ENCODE measurements at places on chromosomes 4 and X.
A peak's percentile ranks its signal among the peaks of the same experiment; 100 is the strongest.

- no peak for DNase-seq
These were observed 49.3 kb downstream of the C4orf33 start for GRCh38 chr4:129145222-129145730.

DNA sequence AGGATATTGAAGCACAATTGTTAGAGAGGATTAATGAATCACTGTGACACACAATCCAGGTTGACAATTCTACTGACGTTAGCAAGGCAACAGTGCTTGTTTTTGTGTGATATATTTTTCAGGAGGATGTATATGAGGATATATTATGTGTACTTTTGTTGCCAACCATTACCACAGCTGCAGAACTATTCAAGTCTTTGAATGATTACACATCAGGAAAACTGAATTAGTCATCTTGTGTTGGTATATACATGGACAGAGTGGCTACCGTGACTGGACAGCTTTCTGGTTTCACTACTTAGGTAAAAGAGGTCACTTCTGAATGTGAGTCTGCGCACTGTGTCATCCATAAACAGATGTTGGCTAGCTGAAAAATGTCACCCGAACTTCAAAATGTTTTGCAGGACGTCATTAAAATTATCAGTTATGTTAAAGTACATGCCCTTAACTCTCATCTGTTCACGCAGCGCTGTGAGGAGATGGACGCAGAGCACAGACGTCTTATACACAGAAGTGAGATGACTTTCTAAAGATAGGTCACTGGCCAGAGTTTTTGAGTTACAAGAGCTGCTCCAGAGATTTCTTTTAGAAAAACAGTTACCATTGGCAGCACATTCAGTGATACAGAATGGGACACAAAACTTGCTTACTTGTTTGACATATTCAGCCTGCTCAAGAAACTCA lies 69.0 kb downstream of the MRPL1 start:
- DNase-seq, result no peak

DNA sequence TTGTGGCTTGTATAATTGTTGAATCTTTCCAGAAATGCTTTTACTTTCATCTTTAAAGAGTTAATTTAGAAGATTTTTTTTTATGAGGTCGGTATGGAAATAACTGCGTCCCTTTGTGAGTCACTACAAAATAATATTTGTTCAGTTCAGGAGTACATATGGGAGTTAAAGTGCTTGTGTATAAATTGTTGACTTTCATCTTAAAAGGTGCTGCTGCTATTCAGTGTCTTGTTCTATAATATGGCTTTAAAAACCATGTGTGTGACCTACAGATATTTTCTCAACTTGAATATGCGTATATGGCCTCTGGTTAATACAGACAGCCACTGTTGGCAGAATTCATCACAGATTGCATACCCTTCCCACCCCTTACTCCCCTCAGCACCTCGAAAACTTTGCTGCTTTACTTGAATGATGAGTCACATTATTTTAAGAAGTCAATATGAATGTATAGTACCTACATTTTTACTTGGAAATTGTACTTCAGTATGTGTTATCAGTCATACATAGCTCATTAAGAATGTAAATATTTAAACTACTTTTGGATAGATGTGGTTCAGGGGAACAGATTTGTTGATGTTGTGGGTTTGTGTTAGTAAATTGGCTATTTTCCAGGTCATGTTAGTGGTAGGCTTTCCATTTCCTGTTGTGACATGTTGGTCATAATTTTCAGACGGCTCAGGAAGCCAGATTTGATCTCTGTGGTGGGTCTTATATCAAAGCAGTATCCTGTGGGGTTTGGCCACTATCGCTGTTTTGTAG lies 1.5 kb downstream of the CLCN3 start:
- no peak for DNase-seq

DNA sequence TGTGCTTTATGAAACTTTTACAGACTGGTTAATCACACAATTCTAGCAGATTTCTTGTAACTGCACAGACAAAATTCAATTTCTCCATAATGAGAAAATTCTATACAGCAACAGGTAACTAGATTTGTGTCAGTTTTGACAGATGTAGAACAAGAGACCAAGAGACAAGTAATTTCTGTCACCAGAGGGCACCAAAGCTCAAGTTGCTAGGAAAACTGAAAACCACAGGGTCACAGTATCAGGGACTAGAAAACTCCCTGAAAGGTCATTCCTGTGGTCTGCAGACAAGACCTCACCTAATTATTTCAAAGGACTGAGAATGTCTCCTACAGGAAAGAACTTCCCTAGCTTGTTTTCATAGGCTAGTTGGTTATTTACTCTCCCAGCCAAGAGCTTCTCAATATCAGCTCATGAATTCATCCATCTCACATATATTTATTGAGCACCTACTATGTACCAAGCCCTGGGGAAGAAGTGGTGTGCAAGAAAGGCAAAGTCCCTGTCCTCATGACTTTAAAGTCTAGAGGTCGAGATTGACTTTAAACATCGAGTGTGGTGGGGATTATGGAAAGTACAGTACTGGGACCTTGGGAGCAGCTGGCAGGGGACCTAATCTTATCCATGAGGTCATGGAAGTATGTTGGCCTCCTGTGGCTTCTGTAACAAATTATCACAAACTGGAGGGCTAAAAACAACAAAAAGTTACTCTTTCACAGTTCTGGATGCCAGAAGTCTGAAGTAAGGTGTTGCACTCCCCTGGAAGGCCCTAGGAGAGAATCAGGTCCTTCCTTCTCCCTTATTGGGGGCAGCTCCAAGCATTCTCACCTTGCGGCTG lies 47.8 kb upstream of the SETD7 start:
- no peak for DNase-seq

DNA sequence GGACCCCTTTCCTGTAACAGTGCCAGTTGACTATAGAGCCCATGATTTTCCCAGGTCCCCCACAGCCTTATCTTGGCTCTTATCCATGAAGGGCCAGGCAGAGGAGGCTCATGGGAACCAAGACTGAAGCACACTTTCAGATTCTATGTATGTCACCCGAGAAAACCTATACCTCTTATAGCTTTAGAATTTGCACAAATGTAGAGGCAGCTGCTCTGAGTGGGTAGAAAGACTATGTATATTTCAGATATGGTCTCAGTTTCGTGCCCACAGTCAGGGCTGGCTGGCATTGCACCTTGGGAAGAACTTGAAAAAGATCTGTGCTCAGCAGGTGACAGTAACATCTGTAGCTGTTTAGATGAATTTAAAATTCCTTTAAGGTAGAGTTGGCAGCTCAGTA lies 8.3 kb upstream of the LNX1 start:
- DNase-seq, result no peak

DNA sequence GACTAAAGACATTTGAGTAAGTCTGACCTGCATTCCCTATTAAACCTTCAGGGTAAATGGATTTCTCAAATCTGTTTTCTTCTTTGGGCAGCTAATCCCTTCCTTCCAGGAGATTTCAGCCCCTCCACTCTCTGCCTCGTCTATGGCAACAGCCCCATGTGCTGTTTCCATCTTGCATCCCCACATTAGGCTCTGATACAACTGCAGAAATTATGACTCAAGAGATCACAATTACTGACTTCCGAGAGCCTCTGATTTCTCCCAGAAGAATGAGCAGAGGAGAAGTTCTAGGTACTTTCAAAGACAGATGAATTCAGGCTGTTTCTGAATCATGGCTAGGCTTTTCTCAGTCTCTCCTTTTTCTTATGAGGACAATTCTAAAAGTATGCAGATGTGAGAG lies 38.7 kb downstream of the RAI2 start:
- DNase-seq, result no peak

- DNase-seq, result no peak
These were observed 135.8 kb downstream of the IL15 start for GRCh38 chr4:141771889-141772830.

- no peak for DNase-seq
These were observed 68.7 kb upstream of the TAB3 start for GRCh38 chrX:30957753-30958152.

GRCh38 chr4:80926891-80927290 lies 103.6 kb upstream of the BMP3 start:
- no peak for DNase-seq

GRCh38 chrX:135707880-135708279 lies 5.6 kb upstream of the CT45A1 start:
- DNase-seq, result peak; percentile 42

GRCh38 chrX:71622576-71623450 lies 4.5 kb upstream of the CXCR3 start:
- DNase-seq, result peak; percentile 43

GRCh38 chrX:22760513-22761057 lies 239.2 kb upstream of the DDX53 start:
- no peak for DNase-seq

- DNase-seq, result no peak
These were observed 51.3 kb downstream of the RTL9 start for GRCh38 chrX:110409925-110410324.

- DNase-seq, result no peak
These were observed 84.4 kb upstream of the PHOX2B start for GRCh38 chr4:41832961-41833360.

DNA sequence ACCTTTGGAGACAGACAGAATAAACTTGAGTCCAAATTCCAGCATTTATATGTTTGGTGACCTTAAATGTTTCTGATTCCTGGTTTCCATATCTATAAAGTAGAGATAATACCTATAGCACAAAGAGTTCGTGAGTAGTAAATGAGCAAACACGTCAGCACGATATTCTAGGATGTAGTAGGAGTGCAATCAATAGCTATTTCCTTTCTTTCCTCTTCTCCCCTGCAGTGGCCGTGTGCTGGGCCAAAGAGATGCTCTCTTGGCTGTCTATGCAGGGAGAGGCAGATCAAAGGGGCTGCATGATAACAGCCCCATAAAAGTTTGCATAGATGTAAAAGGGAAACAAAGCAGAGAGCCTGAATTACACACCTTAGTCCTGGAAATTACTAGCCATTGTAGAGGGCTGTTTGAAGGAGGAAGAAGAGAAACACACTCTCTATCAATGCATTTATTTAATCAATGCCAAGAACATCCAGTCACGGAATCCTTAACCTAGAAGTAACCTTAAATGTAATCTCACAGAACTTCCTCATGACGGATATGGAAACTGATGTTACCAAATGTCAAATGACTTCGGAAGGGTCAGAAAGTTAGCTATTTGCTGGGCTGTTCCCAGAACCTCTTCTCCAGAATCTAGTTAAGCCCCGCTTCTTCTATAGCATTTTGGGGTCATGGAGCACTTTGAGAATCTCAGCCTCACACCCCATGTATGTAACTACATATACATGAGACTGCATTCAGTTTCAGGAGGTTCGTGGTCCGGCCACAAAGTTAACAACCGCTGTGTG lies 35.5 kb upstream of the PLAC8 start:
- DNase-seq, result no peak

DNA sequence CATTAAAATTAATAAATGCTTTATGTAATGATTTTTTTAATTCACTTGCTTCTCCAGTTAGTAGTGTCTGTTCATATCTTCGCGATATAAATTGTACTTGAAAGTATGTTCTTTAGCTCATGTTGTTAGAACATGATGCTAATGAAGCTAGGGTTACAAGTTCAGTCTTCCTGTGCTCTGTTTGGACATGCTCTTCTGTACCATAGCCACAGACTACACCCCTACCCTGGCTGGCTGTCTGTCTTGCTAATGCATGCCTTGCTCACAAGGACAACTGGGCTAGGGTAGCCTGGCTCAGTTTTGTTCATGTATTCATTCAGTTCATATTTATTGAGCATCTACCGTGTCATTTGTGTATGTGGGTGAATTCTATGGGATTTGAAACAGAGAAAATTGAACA lies 50.8 kb upstream of the MTMR1 start:
- DNase-seq, result no peak

DNA sequence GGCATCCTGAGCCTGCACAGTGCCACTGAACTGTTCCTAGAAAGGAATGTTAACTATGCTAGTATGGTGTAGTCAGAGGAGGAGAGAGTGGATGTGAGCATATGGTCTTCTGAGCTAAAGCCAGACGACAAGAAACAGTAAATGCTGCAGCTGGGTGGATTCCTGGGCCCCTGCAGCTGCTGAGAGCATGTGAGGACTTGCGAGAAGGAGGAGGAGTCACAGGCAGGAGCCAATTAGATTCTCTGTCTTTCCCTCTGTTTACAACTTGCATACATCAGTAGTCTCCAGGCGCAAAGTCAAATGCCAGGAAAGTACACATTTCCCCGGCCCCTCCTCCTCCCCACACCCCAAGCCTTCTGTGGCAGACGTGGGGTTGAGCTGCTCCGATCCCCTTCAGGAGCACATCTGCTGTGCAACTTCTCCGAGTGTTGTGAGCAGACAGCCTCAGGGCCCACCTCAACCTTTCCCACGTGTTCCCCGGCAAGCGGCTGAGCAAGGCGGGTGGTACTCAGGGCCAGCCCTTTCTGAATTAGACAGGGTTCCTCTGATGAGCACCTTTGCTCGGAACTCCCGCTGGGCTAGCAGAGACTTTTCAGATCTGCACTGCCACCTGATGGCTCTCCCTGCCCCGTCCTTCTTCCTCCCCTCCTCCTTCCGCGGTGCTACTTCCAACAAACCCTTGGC lies 108.7 kb upstream of the ATP6AP2 start:
- no peak for DNase-seq

DNA sequence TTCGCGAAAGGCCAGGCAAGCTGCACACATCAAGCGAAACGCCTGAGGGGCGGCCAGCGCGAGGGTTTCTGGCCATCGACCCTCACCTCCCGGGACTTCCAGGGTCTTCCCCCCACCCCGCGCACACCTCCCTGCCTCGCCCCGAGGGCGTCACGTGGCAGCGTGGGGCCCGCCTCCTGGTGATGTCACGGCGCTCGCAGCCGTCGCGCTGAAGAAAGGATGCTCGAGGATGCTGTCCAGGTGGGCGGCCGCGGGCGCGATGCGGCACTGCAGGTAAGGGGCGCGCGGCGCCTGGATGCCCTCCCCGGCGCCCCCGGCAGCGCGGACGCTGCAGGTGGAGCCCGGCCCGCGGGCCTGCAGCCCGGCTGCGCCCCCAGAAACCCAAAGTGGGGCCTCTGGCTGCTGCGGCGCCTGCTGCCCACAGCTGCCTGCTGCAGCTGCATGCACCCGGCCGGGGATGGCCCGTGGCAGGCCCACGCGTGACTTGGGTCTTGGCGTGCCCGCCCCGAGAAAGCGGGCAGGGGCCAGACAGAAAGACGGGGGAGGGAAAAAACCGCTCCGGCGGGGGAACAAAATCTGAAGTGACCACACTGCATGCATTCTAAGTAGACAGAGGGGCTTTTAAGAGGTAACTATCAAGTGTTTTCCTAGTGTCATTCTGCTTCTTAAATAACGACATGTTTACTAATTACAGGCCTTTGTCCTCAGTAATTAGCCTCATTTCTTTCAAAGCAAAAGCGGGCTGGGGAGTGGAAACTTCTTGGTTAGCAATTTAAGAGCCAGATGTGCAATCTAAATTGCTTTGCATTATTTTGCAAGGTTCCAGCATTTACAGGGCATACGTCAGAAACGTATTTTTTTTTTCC lies 1.7 kb downstream of the CLCN4 start:
- DNase-seq, result no peak

- DNase-seq, result no peak
These were observed 227.3 kb upstream of the GIMD1 start for GRCh38 chr4:106595906-106596305.

Measured in activated CD8-positive, alpha-beta memory T cell treated with anti-CD3 and anti-CD28 coated beads for 48 hours (primary cell).